ENCODE measurements at places on chromosomes 4 and X.

GRCh38 chrX:16870862-16871815 is 977 bp upstream of the RBBP7 start:
- no peak for DNase-seq

GRCh38 chrX:118528071-118528737 is 32.6 kb downstream of the DOCK11 start:
- no peak for DNase-seq

- no peak for DNase-seq
Measured at GRCh38 chrX:44747969-44748368, 95.9 kb upstream of the DUSP21 start.

- no peak for DNase-seq
Measured at GRCh38 chr4:6480534-6481088, 8.2 kb upstream of the PPP2R2C start.

DNA sequence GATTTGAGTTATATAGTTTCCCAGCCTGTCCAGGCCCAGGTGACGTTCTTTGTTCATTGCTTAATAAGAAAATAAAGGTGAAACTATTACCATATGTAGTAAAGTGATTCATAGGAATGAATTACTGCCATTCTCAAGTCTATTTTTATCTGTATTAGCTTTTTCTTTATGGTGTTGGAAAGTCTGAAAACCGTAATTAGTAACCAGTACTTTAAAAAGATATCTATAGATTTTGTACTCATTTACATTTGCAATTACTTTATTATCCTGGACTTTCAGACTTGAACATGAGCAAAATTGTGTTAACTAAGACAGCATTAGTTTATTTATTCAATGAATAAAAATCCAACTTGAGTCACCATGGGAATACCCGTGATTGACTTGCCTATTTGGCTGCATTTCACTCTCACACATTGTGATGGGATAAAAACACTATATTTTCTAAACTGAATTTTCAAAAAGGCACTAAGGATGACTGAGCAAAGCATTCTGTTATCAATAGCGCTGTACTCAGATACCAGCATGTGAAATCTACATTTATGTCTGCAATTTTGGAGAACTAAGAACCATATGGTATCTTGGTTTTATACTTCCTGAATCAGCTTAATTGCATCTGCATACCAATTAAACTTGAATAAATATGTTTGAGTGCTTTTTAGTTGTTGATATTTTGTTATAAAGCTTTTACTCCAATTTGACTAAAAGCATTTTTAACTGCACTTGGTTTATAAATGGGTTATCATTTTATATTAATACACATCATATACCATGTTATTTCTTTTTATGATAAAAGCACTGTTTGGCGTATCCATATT is 154.6 kb downstream of the CCSER1 start:
- DNase-seq = no peak

All from cerebellar nuclear complex (tissue), 1 donor.